Activated naive CD8-positive, alpha-beta T cell treated with anti-CD3 and anti-CD28 coated beads for 36 hours (primary cell): ENCODE measurements at places on chromosomes 4 and X.
A peak's percentile ranks its signal among the peaks of the same experiment; 100 is the strongest.

- DNase-seq = no peak
Measured at GRCh38 chr4:113823291-113823659, 61.7 kb upstream of the CAMK2D start.

DNA sequence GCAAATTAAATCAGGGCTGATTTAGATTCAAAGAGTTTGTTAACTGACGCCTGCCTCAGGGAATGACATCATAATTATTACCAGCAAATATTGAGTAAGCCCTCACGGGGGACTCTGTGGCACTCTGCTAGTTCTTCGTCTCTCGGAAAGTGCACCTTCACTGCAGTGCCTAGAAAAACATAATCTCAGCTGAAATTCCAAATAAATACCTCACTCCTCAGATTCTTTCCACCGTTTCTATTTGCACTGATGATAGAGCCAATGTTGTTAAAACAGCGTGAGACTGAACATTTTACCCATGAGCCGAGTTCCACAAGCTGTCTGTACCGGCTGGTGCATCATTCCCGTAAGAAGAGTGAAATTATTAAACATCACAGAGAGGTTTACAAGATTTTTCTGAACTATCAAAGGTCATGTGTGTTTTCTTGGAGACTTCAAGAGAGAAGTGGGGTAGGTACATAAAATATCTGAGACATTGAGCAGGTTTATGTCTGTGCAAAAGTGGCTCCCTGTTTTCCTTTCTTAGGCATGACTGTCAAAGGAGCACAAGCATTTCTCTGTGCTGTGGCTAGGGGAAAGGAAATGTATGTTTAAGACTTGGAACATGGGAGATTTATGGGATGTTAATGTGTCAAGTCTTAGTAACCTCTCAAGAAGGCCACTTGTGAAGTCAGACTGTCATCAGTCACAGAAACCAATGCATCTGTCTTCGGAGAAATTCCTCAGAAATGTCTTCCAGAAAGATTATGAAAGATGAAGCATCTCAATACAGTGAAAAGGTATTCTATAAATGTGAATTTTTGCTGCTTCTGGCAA is 119.6 kb downstream of the CBLL2 start:
- DNase-seq = no peak

DNA sequence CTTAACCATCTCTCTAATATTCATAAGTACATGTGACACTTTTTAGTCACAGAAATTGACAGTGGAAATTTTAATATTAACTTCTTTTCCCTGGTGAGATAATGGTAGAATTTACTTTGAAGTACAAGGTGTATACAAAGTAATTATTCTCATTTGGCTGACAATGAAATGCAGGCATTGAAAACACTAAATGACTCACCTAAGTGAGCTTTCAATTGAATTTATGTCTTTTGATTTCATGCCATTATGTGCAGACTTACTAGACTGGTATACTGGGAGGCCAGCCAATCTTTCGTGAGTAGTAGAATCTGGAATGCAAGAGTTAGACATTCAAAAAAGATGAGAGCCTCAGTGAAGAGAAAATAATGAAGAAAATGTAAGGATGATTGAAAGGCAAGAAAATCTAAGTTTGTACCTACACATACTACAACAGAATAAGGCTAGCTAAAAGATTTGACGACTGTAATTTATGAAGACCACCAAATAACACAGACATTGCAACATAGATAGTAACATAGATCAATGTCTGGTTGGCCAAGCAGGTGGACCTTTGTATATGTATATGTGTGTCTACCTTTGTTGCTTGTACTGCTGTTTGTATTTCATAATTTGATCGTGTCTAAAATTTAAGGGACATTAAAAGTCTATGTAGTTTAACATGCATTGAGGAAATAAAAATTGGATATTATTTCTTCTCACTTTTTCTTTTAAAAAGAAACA is 459.7 kb downstream of the IL15 start:
- DNase-seq = no peak

- no peak for DNase-seq
Measured at GRCh38 chr4:19496756-19497155, 754.9 kb upstream of the SLIT2 start.

- DNase-seq = no peak
Measured at GRCh38 chr4:174808836-174809235, 20.2 kb downstream of the GLRA3 start.

DNA sequence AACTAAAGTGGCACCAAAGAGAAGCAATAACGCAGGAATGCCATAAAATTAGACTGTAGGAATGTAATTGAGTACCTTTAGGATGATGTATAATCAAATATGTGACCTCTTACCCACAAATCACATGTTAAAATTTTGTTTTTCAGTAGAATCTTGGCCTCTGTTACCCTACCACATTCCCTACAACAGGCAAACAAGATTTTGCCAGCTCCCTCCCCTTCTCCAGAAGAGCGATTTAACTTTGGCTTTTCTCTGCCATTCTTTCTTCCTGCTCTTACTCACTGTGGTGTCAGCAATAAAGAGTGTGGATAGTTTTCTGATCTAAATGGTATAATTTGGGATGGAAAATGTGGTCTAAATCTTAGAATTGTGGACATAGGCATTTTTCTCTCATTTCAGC is 57.2 kb downstream of the TRIM2 start:
- no peak for DNase-seq

- DNase-seq = no peak
Measured at GRCh38 chr4:858831-859451, 33.0 kb upstream of the CPLX1 start.

GRCh38 chrX:53223955-53224859 is 800 bp downstream of the KDM5C start:
- peak; percentile 8 for DNase-seq

GRCh38 chrX:33725535-33726210 is 406.4 kb downstream of the FAM47A start:
- no peak for DNase-seq

DNA sequence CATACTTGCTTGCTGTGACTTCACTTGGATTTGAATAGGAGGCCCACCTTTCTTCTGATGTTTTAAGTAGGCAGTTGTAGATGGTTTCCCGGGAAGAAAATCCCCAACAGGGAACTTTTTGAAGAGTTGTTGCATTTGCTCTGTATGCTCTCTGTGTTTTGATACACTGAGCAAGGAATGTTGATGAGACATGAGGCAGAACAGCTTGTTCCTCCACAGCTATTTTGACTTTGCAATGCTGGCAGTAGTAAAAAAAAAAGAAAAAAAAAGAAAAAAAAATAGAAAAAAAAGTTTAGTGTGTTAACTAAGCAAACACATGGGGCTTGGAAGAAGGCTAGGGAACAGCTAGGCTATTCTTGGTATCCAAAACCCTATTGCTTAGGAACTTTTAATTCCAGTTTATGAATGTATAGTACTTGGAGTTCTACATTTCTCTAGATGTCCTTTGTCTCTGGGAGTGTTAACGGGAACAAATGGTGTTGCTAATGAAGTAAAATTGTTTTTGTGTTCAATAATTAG is 23.4 kb upstream of the PAQR3 start:
- no peak for DNase-seq

GRCh38 chrX:69319376-69319775 is 154.1 kb upstream of the PJA1 start:
- no peak for DNase-seq

DNA sequence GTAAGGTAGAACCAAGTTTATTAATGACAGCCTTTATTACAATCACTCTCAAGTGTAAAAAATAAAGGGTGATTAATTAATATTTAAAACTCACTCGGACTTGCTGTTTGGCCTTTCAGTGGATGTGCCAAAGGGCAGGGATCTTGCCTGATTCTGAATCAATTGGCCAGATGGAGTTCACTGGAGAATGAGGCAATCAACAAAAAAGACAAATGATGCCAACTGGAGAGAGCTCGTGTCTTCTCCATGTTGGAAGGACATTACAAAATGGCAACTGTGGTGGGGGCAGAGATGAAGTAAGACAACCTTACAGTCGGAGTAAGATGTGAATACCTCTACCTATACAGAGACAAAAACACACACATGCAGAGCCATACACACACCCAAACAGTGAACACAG is 188.0 kb downstream of the TSPAN5 start:
- DNase-seq = no peak

DNA sequence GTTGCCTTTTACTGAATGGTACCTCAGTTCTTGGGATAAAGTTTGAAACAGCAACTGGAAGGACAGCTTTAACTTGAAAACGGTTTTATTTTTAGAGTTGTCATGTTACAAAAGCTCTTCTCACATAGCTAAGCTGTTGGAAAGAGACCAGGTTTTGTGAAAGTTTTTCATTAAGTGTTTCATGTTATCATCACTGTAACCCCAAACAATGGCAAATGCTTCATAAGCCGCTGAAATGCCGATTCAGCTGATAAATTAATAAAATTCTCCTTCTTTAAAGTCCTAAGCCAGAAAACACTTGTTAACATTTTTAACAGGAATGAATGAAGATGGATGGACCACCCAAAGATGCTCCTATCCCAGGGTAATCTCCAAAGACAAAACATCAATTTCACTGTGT is 76.1 kb upstream of the IRF2 start:
- DNase-seq = no peak

- DNase-seq = no peak
Measured at GRCh38 chrX:150262456-150262855, 100.7 kb upstream of the MAMLD1 start.

DNA sequence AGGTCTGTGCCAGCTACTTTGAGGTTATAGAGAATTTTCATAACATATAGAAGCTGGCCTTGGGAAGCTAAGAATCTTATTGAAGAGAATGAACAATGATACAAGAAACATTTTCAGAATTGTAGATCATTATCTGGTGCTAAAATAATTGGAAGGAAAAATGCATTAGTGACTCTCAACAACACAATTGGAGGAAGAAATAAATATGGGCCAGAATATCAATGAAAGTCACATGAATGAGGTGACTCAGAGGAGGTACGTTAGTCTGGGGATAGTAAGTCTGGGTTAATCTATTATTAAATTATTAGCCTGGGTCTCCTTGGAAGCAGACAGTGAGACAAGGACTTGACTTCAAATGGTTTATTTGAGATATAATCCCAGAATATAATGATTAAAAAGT is 529.3 kb upstream of the SLIT2 start:
- DNase-seq = no peak

DNA sequence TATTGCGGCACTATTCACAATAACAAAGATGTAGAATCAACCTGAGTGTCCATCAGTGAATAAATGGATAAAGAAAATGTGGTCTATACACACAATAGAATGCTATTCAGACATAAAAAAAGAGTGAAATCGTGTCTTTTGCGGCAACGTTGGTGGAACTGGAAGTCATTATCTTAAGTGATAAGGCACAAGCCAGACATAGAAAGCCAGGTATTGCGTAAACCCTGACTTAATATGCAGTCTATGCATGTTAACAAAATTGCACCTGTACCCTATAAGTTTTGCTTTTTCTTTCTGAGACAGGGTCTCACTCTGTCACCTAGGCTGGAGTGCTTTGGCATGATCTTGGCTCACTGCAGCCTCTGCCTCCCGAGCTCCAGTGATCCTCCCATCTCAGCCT is 28.6 kb downstream of the KIAA0232 start:
- no peak for DNase-seq

DNA sequence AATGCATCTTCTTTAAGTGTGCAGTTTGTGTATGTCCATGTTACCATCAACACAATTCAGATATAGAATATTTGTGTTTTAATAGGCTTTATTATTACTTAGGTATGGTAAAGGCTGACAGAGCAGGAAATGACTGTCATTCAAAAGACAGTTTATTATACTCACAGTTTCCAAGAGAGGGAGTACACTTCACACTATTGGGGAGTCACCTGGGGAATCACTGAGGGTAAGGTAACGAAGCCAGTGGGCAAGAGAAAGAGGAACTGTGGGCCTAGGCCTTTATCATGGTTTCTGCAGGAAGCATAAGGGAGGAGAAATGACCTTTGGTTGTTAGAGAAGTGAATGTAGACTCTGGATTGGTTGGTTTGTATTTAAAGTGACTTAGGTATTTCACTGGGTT is 235.1 kb upstream of the HCCS start:
- no peak for DNase-seq

DNA sequence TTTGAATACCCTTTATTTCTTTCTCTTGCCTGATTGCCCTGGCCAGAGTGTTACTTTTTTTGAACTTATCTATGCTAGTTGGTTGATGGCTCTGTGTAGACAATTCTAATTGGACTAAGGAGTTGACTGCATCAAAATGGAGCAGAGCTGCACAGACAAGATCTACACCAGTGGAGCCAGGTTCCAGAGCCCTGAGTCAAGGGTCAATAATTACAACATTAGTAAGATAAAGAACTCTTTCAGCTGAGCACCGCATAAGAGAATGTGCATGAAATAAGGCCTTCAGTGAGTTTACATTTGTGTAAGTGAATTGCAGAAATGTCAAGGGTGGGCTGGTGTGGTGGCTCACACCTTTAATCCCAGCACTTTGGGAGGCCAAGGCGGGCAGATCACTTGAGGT is 599.7 kb upstream of the TENM3 start:
- no peak for DNase-seq
